ENCODE measurements at places on chromosomes 3 and 15.

DNA sequence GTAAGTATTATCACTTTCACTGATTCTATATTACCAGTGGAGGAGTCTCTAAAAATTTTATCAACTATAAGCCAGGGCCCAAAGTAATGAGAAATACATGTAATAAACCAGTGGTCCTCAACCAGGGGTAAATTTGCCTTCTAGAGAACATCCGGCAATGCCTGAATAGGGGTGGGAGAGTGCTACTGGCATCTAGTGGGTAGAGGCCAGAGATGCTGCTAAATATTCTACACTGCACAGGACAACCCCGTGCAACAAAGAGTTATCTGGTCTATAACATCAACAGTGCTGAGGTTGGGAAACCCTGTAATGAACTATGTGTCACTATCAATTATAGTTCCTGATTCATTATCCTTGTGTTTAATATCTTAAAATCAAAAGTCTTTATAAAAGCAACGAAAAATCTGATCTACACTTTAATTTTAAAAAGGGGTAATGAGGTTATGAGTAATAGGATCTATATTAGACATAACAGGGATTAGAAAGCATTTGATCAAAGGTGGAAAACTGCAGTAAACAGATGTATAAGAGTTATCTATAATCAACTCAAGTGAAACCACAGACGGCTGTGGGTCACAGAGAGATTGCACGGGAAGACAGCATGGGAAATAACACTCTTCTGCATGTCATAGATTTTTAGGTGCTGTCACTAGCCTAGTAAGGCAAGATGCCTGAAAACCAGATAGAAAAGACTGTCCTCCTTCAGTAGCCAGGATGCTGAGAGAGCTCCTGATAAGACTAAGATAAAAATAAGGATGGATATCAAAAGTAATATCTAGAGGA, 2.0 kb downstream of the LYSMD2 start:
- peak; percentile 70 for DNase-seq

- DNase-seq, result no peak
Observed at GRCh38 chr3:149610351-149611105, 47.3 kb downstream of the WWTR1 start.

DNA sequence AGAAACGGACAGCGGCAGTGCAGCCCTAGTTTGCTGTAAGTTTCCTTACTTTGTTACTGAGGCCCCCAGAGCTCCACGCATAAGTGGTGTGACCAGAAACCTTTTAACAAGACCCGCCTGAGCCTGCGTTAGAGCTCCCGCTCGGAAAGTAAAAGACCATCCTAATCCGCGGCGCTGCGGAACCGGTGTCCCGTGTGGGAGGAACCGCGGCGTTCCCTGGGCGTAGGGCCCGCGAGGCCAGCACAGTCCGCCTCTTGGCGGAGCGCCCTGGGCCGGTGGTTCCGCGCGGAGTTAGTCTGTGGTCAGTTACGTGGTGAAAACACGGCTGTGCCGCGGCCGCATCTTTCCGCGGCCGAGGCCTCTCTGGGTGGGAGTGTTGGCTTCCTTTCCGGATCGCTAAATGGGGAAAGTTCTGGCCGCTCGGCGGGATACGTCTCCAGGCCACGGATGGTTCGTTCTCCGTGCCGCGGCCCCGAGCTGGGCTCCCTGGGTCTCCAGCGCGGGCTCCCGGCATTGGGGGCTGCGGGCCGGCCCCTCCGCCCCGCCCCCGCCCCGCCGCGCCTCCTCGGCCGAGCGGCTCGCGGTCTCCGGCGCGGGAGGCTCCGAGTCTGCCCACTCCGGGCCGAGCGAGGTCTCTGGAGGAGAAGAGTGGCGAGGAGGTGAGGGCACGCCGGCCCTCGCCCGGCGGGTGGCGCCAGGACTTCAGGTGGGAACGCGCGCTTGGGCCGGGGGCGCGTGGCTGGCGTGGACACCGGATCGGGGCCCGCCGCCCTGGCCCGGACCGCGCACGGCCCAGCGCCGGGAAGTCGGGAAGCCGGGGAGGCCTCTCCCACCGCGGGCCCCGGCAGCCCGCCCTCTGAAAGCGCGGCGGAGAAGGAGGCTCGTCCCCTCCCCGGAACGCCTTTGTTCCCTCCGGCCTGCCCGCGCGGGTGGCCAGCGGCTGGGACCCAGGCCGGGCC, 754 bp downstream of the B3GNT5 start:
- DNase-seq, result no peak

DNA sequence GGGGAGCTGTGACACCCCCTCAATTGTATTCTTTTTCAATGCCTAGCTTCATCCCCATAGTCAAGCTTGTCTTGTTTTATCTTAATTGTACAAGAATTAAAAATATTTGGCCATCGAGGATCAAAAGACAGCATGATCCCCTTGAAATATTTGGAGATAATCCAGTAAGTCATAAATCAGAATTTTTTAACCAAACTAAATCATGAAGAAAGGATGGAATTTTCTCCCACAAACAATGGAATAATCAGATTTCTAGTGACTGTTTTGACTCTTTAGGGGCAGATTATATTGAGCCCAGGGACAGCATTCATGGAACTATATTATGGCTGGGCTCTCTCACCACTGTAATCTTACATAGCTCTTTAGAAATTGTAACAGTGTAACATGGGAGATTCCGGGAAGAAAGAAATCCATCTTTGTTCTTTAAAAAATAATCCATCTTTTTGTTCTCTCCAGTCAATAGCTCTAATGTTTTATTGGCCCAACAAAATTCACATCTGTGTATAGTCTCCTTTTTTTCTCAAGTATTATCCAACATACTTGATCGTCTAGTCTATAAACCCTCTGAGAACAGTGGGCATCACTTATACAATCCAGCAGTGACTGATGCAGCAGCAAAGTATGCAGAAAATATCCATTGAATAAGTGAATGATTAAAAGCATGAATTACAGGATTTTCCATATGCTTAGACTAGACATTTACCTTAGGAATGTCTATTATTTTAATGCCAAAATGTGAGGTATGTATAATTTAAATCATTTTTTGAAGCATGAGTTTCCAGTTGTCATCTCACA, 277.0 kb upstream of the PLSCR5 start:
- DNase-seq, result no peak

- no peak for DNase-seq
Observed at GRCh38 chr3:149282836-149283235, 50.6 kb downstream of the TM4SF18 start.

- no peak for DNase-seq
Observed at GRCh38 chr3:157030712-157031111, 129.2 kb downstream of the CCNL1 start.
